ENCODE measurements at places on chromosomes 5 and 9. TPM values are rescaled to one million over a fixed set of nuclear protein-coding genes. Genes with fewer than 3 reads are reported as not detected.

GRCh38 chr5:59832577-59833301 lies 60.8 kb downstream of the PDE4D start:
- H3K36me3 ChIP-seq = no peaks in the 10 kb centered on the region
- H3K27me3 ChIP-seq = no peaks in the 10 kb centered on the region
- no peak overlapping the region for H3K27ac ChIP-seq
- no peak for DNase-seq

DNA sequence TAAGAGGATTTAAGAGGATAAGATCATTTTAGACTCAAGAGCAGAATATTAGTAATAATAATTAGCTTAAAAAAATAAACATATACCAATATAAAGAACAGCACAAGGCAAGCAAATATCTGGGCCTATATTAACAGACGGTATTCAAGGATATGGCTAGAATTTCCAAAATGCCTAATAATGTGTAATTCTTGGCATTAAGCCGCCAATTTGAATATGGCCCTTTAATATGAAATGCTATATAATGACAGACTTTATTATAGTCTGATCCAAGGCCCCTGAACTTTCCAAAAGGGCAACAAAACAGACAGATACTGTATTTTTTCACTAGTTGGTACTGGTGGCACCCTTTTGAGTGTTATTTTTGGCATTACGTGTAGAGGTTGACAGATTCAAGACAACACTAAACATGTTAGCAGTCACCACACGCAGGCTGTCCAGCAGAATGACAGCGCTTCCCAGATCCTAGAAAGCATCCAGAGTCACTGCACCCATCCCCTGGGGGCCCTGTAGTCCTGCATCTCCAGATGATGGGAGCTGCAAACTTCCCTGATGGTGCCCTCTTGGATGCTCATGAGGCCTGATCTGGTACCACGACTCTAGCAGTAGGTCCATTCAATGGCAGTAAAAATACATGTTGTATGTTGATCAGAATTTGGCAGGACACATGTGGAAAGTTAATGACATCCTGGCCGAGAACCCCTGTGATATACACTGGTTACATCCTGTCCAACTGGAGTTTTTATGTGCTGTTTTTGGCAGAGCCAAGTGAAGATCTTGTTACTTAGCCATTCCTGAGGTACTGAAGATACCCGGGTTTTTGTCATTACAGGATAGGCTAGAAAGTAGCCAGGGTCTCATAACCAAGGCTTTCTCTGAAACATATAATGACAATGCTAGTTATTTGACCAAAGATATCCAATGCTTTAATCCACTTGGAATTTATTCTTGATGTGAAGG lies 1.7 kb upstream of the ABL1 start:
- no peaks in the 10 kb centered on the region for H3K36me3 ChIP-seq
- H3K27me3 ChIP-seq = peaks cover 5% of the 10 kb centered on the region
- no peak for DNase-seq
- no peak overlapping the region for H3K27ac ChIP-seq

DNA sequence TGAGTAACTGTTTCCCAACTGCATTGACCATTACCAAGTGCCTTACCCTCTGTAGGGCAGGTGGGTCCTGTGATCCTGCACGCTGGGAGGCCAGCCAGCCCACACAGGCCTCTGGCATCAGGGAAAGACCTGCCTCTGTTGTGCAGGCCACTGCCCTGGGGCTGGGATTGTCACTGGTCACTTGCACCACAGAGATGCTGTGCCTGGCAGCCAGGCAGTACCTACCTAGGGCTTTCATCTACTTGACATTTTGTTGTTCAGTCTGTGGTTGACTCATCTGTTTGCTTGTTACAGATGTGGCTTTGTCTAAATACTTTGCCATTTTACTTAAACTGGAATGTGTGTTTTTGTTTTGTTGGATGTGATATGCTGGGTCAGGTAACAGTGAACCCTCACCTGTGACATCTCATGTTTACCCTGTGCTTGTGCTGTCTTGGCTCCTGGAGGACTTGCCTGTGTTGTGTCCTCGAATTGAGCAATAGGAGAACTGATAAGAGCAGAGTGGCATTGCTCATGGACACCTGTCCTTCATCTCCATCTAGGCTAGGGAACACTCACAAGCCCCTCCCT lies 32.8 kb downstream of the SECISBP2 start:
- H3K27me3 ChIP-seq = no peaks in the 10 kb centered on the region
- H3K4me3 ChIP-seq = no peak overlapping the region
- H3K36me3 ChIP-seq = peaks cover 96% of the 10 kb centered on the region
- no peak for DNase-seq
- no peak overlapping the region for H3K27ac ChIP-seq

DNA sequence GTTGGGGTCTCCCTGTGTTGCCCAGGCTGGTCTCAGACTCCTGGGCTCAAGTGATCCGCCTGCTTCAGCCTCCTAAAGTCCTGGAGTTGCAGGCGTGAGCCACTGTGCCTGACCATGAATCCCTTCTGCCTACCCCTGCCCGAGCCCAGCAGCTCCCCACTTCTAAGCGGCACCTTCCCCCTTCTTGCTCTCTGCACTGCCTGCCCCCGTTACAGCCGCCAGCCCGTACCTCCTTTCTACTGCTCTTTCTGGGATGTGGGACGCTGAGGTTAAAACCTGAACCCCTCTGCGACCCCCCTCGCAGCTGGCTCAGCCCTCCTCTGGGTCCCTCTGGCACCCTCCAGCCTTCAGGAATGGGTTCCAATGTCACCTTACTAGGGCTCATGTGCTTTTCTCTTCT lies 249.6 kb downstream of the PBX3 start:
- H3K4me1 ChIP-seq = no peaks in the 10 kb centered on the region
- DNase-seq = no peak
- H3K4me3 ChIP-seq = no peak overlapping the region
- H3K36me3 ChIP-seq = no peaks in the 10 kb centered on the region

GRCh38 chr9:6302417-6302816 lies 25.8 kb upstream of the TPD52L3 start:
- DNase-seq = no peak
- H3K4me3 ChIP-seq = no peak overlapping the region
- H3K27ac ChIP-seq = no peak overlapping the region
- H3K36me3 ChIP-seq = no peaks in the 10 kb centered on the region

- no peak for DNase-seq
- no peak overlapping the region for H3K27ac ChIP-seq
- H3K36me3 ChIP-seq = peaks cover 12% of the 10 kb centered on the region
Measured at GRCh38 chr5:172886476-172886875, 52.4 kb downstream of the ERGIC1 start.

DNA sequence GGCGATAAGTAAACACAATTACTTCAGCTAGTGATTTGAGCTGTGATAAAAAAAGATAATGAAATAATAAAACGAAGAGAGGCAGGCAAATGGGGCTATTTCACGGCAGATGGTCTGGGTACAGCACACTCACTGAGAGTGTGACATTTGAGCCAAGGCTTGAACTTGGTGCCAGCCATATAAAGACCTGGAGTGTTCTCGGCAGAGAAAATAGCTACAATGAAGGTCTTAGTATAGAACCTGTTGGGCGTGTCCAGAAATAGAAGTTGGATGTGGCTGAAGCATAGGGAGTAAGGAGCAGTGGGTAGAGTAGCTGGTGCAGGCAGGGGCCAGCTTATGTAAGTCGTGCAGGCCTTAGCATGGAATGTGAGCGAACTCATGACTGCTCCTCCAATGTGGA lies 660.3 kb upstream of the WWC1 start:
- no peaks in the 10 kb centered on the region for H3K36me3 ChIP-seq
- DNase-seq = no peak
- H3K4me1 ChIP-seq = no peaks in the 10 kb centered on the region
- no peak overlapping the region for H3K4me3 ChIP-seq

- no peak overlapping the region for H3K4me3 ChIP-seq
- no peak for DNase-seq
- H3K27ac ChIP-seq = no peak overlapping the region
- H3K27me3 ChIP-seq = no peaks in the 10 kb centered on the region
Measured at GRCh38 chr9:137194388-137194787, 5.9 kb downstream of the SSNA1 start.

DNA sequence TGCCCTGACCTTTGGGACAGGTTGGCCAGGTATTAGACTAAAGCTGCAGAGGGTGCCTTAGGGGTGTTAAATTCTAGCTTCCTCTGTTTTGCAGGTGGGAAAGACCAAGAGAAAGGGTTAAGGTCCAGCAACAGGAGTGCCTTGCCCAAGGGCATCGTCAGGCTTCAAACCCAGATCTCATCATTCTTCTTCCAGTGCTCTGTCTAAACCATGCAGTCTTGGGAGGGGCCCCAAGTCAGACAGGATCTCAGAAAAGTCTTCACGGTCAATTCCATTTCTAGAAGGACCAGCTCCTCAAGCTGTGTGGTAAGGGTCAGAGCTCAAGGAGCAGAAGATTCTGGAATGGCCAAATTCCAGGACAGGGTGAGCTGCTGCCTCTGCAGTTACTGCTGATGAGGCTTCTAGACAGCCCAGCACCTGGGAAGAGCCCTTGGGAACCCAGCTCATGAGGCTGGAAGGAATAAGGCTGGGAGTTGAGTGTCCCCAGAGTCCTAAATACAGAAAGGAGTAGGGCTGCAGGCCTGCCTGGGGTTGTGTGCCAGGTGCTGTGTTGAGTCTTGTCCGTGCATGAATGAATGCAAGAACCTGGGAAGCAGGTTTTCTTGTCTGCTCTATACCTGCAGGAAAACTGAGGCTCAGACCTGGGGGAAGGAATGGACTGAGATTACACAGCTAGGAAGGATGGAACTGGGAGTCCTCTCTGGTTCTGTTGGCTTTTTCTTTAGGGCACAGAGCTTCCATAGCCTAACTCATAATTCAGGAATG lies 69.3 kb downstream of the WWC1 start:
- DNase-seq = no peak
- no peak overlapping the region for H3K27ac ChIP-seq
- H3K4me3 ChIP-seq = no peak overlapping the region
- H3K4me1 ChIP-seq = no peaks in the 10 kb centered on the region
- peaks cover 3% of the 10 kb centered on the region for H3K27me3 ChIP-seq

DNA sequence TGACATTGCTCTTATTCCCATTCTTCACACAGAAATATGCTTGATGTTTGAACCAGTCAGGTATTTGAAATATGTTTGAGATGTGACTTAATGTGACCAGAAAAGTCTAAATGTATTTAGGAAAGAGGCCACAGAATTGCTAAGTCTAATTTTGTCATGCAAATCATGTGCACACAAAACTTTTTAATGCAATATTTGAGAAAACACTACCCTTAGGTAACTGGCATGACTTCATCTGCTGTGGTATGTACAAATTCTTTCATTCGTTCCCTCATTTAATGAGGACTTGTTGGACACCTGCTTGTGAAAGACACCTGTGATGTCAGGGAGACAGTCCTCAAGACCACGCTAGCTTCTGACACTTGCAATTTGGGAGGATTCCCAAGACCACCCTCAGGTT lies 21.1 kb upstream of the SLC46A2 start:
- H3K4me3 ChIP-seq = no peak overlapping the region
- no peaks in the 10 kb centered on the region for H3K36me3 ChIP-seq
- DNase-seq = no peak
- no peak overlapping the region for H3K27ac ChIP-seq

GRCh38 chr9:133814586-133815208 lies 76.5 kb upstream of the SARDH start:
- no peaks in the 10 kb centered on the region for H3K4me1 ChIP-seq
- H3K27ac ChIP-seq = no peak overlapping the region
- H3K4me3 ChIP-seq = no peak overlapping the region
- no peaks in the 10 kb centered on the region for H3K36me3 ChIP-seq
- no peaks in the 10 kb centered on the region for H3K27me3 ChIP-seq

- no peak overlapping the region for H3K27ac ChIP-seq
- H3K36me3 ChIP-seq = no peaks in the 10 kb centered on the region
- H3K4me1 ChIP-seq = no peaks in the 10 kb centered on the region
- no peak overlapping the region for H3K4me3 ChIP-seq
Measured at GRCh38 chr5:121019106-121019505, 555.0 kb downstream of the PRR16 start.

DNA sequence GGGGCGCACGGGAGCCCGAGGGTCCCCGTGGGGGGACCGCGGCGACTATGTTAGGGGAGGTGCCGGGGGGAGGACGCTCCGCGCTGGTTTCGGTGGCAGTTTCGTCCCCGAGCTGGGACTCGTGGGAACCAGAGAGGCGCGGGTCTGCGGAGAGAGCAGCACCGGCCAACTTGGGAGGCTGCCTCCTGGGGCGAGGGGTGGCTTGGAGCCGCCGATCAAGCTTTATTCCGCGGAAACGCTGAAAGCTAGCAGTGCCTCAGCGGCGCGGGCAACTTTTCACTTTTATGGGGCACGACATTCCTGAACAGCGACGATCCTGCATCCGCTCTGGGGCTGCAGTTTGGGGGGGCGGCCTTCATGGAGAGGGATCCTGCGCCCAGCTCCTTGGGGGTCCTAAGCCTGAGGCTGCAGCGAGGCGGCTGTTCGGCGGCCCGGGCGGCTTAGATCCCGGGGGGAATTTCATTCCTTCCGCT lies 369 bp downstream of the OCLN start:
- no peaks in the 10 kb centered on the region for H3K36me3 ChIP-seq
- H3K27ac ChIP-seq = no peak overlapping the region
- H3K4me1 ChIP-seq = peaks cover 16% of the 10 kb centered on the region
- peaks cover 35% of the 10 kb centered on the region for H3K27me3 ChIP-seq
- DNase-seq = no peak
- H3K4me3 ChIP-seq = no peak overlapping the region

- no peak for DNase-seq
- no peaks in the 10 kb centered on the region for H3K36me3 ChIP-seq
- no peaks in the 10 kb centered on the region for H3K27me3 ChIP-seq
- H3K4me3 ChIP-seq = no peak overlapping the region
- no peaks in the 10 kb centered on the region for H3K4me1 ChIP-seq
Measured at GRCh38 chr5:1131726-1132125, 19.9 kb upstream of the SLC12A7 start.

DNA sequence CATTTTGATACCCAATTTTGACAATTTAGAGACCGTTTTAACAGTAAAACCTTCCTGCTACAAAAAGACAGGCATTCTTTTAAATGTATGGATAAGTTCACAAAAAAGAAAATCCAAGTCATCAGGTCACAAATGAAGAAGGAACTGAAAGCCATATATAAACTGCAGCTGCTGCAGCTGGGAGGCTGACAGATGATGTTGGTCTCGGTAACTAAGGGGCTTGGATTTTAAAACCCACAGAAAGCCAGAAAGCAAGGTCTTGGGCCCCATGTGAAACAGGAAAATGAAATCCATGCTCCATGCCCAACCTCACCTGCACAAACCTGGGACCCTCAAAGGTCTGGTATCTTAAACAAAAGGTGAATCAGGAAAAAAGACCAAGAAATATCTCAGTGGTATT lies 15.7 kb upstream of the C5orf34 start:
- peaks cover 83% of the 10 kb centered on the region for H3K36me3 ChIP-seq
- no peak overlapping the region for H3K4me3 ChIP-seq
- DNase-seq = no peak
- no peak overlapping the region for H3K27ac ChIP-seq
- H3K27me3 ChIP-seq = no peaks in the 10 kb centered on the region

GRCh38 chr9:127985011-127985410 lies 4.2 kb upstream of the EEIG1 start:
- H3K4me3 ChIP-seq = no peak overlapping the region
- no peak for DNase-seq
- H3K27me3 ChIP-seq = no peaks in the 10 kb centered on the region
- no peaks in the 10 kb centered on the region for H3K36me3 ChIP-seq
- peaks cover 26% of the 10 kb centered on the region for H3K4me1 ChIP-seq
- no peak overlapping the region for H3K27ac ChIP-seq

GABRA1 gene
- total RNA-seq = not detected

EGFL7 gene
- total RNA-seq = 1.7 TPM

TRIM36 gene
- not detected for total RNA-seq

TMC1 gene
- total RNA-seq = not detected

NUTM2G gene
- total RNA-seq = not detected

HAND1 gene
- total RNA-seq = not detected

PCSK1 gene
- total RNA-seq = not detected

GABRB2 gene
- not detected for total RNA-seq

PLPPR1 gene
- total RNA-seq = not detected

SLIT3 gene
- not detected for total RNA-seq

CCDC187 gene
- not detected for total RNA-seq

Measured in CD4-positive, CD25-positive, alpha-beta regulatory T cell (primary cell).